ENCODE measurements at places on chromosomes 4 and X.

- no peak for DNase-seq
Observed at GRCh38 chrX:47148946-47149345, 3.9 kb downstream of the RBM10 start.

DNA sequence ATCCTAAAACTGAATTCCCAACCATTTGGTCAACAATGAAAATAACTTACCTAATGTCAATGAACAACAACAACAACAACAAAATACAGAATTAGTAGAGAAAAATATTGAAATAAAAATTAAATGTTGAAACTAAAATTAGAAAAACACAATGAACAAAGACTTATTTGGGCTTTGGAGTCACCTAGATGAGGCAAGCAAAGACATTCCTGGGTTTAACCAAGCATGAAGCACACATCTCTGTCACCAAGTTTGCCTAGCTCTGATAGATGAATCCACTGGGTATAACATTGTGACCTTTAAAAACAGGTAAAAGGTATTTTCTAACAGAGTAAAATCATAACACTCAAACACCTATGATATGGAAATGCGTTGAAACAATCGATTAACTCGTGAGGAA lies 13.2 kb upstream of the SYTL5 start:
- no peak for DNase-seq

GRCh38 chr4:75629239-75629638 lies 1.1 kb downstream of the CDKL2 start:
- DNase-seq = no peak

DNA sequence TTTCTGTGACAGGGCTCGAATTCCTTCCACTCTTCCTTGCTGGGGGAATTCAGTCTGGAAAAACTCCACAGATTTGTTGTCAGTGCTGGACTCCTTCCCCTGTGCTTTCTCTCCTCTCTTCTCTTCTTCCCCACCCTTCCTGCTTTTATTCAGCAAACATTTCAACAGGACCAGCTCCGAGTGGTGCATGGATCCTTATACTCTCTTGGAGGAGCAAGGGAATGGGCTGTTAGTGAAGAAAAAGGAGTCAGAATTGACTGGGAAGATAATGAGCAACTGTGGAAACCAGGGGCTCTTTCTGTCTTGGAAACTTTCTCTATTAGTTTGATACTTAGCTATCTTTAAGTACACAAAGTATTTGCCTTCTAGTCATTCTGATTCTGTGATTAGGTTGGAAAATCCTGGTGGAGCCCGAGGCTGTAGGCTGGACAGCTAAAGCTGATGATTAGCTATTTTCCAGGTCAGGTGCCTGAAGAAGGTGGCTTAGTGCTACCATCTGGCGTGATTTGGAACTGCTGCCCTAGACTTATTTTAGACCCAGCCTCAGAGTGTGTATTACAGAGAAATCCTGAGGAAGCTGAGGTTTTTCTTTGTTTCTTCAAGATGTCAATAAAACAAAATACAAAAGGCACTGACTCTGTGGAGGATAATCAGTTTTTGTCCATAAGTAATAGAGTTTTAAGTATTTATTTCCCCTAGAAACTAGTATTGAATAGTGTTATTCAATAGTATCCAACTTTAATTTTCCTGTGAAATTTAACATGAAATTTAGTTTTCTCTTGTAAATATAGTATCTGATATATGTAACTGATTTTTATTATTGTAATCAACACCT lies 38.4 kb downstream of the NAP1L5 start:
- DNase-seq = no peak

GRCh38 chr4:42942216-42942615 lies 49.7 kb downstream of the GRXCR1 start:
- DNase-seq = no peak

DNA sequence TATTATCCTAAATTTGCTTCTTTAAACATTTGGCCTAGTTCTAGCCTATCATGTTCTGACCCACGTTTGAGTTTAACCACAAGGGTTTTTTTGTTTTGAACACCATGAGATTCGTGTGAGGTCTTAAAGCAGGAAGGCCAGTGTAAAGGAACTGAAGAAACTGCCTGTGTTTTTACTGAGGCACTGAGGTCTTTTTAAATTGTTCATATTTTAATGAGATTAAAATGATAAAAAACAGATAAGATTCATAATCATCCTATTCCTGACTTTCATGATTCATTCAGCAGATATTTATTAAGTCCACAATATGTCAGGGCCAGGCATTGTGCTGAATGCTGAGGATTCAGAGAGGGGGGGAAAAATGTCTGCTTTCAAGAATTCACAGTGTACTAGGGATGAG lies 3.2 kb downstream of the RPS6KA3 start:
- DNase-seq = no peak

GRCh38 chr4:30399476-30399875 lies 320.7 kb upstream of the PCDH7 start:
- no peak for DNase-seq

GRCh38 chr4:131499141-131499873 lies 1649.8 kb upstream of the PCDH10 start:
- DNase-seq = no peak

- no peak for DNase-seq
Observed at GRCh38 chr4:183348136-183348535, 25.9 kb upstream of the CLDN24 start.

DNA sequence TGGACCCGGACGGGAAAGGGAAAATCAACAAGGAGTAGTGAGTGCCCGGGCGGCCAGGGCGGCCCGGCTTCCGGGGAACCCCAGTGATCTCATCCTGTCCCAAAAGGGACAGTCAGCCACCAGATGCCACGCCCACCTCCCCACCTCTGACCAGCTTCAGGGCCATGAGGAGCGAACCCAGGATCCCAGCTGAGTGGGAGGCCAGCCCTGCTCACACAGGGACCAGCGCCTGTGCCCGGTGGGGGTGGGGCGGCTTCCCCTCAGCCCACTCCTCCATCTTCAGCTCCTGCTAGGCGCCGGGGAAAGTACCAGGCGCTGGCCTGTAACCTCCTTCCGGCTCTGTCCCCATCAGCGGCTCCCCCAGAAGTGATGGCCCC lies 6.2 kb downstream of the MYL5 start:
- no peak for DNase-seq

- DNase-seq = no peak
Observed at GRCh38 chr4:77959566-77960338, 97.1 kb downstream of the MRPL1 start.

DNA sequence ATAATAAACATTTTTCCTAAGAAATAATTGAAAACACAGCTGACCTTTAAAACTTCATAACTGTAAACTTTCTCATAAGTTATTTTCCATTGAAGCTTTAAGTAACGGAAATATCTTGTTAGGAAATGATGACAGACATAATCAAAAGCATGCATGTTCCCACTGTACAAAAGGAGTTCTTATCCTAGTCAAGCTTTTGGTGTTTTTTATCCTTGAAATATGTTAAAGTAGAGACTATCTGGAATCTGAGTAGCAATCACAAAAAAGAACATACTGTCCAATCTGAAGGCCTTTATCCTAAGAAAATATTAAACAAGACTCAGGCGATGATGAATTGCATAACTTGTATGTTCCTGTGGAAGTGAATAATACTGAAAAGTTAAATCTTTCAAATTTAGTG lies 14.4 kb downstream of the GEMIN8 start:
- DNase-seq = no peak

- no peak for DNase-seq
Observed at GRCh38 chr4:95508421-95508820, 40.4 kb downstream of the UNC5C start.

GRCh38 chrX:12118134-12118533 lies 20.1 kb upstream of the FRMPD4 start:
- DNase-seq = no peak

- DNase-seq = no peak
Observed at GRCh38 chr4:76909711-76910110, 11.8 kb upstream of the SOWAHB start.
